NCI-H446 treated with DMSO at 0.1 percent for 48 hours (cell line): ENCODE measurements at places on chromosomes 13 and 19.

- DNase-seq = no peak
Measured at GRCh38 chr13:71483733-71484132, 383.3 kb downstream of the DACH1 start.

- DNase-seq = no peak
Measured at GRCh38 chr19:7461841-7462629, 26.8 kb downstream of the PEX11G start.

GRCh38 chr13:99280166-99280565 lies 22.0 kb upstream of the GPR18 start:
- no peak for DNase-seq

DNA sequence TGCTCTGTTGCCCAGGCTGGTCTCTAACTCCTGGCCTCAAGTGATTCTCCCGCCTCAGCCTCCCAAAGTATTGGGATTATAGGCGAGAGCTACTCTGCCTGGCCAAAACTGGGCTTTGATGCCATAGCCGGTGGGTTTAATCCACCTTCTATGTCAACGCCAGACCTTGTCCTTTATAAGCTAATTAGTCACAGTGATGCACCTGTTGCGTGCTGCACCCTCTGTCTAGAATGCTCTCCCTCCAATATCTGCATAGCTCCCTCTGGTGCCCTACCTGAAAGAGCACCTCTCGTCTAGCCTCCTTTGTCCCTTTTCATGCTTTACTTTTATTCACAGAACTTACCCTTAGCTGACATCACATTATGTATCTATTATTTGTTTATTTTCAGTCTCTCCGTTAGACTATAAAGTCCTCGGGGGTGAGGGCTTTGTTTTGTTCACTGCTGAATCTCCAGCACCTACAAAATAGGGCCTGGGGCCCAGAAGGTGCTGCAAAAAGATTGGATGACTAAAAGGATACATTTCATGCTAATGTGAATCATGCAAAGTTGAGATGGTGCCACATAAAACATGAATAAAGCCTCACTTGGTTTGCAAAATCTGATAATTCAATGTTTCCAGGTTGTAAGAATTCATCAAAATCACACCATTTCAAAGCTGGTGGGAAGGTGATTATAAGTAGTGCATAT lies 148.1 kb downstream of the USP12 start:
- DNase-seq = no peak

DNA sequence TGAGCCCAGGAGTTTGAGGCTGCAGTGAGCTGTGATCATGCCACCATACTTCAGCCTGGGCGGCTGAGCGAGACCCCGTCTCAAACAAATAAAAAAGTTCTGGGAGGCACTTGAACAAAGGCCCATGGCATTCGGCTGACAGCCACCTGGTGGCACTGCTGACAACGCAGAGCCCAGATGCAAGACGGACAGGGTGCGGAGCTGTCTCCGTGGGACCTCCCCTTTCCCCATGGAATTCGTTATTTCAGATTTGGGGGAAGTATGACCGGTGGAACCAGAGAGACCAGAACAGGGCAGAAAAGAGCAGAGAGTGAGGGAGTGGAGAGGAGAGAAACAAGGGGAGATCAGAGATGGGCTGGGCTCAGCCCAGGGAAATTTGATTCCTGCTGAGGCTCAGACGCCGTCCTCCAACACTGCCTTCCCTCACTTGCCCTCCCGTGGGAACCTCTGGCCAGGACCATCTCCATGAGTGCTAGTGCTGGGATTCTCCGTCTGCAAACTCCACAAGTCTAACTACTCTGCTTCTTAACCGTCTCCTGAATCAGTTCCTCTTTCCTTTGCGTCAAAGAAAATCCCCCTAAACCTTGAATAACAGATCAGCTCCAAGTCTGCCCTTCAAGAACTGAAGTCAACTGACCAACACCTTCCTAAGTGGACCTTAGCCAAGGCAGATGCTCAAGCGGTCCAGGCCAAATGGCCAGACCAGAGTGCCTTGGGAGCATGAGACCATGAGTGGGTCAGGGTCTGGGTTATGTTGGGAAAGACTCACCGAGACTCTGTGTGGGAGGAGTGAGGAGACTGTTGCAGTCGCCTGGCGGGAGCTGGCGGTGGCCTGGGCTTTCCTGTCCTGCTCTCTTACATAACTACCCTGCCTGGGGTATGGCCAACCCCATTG lies 11.9 kb upstream of the ATF5 start:
- DNase-seq = no peak

DNA sequence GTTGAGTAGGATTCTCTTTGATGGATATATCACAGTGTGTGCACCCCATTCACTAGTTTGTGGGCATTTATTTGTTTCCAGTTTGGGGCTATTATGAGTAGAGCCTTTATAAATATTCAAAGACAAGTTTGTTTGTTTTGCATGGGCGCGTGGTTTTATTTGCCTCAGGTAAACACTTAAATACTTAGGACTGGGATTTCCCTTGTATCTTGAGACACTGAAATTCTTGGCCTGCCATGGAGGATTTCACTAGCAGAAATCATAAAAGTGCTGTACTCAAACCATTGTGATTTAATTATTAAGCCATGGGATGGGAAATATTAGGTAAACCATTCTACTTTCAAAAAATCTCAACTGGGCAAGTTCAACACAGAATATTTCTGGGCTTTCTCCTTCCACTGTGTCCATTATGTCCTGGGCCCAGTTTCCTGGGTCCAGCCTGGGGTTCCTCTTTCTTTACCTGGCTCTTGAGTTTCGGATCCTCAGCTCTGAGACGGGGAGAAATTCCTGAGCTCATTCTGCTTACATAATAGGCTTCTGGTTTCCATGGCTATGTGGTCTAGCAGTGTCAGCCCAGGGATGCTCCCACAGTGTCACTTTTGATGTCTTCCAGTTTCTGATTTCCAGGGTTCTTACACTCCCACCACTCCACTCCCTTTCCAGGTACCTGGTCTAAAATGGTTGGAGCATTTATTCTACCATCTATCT lies 14.4 kb downstream of the MYO16 start:
- no peak for DNase-seq

GRCh38 chr19:3855320-3855719 lies 13.5 kb downstream of the ZFR2 start:
- no peak for DNase-seq

DNA sequence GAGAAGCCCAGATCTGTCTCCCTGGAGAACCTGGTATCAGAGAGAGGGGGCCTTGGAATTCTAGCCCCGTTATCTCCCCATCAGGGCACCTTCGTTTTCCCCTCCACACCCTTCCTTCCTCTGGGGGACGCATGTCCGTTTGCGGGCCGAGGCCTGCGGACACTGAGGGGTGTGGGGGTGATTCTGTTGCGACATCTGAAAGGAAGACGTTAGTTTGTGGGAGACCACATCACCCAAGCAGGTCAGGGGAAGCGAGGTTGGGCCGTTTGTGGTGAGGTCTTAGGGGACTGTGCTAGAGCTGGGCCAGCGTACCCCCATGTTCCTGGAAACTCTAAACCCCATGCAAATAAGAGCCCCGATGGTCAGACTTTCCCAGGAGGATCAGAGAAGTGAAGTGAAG lies 3.7 kb upstream of the HSH2D start:
- no peak for DNase-seq

- no peak for DNase-seq
Measured at GRCh38 chr19:40414542-40415535, 1.7 kb upstream of the PRX start.

DNA sequence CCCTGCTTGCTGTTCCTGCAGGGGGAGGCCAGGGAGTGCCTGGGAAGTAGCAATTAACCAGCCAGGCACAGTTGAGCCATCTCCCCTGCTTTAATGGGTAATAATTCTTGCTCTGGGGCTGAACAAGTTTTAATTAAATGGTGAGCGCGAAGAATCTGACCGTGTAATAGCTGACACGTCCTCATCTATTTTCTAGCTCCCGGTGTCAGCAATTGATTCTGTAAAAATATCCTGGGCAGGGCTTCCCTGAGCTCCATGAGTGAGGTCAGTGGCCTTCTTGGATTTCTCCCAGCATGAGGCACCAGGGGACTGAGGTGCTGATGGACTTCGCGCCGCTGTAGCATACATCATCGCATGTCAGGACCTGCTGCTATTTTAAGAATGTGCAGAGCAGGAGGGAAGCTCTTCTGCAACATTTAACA lies 26.9 kb downstream of the SIPA1L3 start:
- peak; percentile 14 for DNase-seq

DNA sequence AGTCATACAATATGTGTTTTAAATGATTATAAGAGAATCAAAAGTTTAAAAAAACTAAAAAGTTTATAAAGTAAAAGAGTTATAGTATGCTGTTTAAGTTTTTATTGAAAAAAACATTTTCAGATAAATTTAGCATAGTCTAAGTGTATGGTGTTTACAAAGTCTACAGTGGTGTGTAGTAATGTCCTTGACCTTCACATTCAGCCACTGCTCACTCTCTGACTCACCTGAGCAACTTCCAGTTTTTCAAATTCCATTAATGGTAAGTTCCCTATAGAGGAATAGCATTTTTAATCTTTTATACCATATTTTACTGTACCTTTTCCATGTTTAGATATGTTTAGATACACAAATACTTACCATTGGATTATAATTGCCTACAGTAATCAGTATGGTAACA lies 842.4 kb upstream of the KLHL1 start:
- DNase-seq = no peak
